ENCODE measurements at places on chromosomes 5 and 9.

DNA sequence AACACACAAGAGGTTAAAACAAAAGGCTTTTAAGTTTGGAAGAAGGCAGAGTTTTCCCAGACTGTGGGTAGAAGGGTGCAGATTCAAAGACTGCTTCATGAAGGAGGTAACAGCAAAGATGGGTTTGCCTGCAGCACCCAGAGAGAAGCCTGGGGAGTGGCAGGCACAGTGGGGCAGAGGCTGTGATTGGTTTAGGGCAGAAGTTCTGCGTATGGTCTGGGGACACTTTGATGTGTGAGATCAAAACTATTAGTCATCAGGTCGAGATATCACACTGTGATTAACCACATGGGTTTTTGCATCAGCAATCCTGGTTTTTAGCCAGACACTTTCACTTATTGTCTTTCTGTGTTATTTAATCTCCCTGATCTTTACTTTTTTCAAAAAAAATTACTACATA is 188.8 kb upstream of the GLRA1 start:
- DNase-seq: no peak

DNA sequence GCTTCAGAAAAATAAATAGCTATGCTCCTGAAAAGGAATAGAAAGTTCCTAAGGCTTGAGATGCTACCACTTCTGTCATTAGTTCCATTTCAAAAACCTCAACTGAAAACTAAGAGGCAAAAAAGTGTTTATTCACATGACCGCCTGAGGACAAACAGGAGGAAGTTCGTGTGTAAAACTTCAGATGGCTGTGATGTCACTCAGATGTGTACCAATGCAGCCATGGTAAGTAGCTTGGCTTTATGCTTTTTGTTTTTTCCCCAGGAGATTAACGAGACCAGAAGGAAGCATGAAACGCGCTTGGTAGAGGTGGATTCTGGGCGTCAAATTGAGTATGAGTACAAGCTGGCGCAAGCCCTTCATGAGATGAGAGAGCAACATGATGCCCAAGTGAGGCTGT is 33.0 kb downstream of the LMNB1 start:
- no peak for DNase-seq

- DNase-seq: no peak
Measured at GRCh38 chr5:9104571-9105339, 441.1 kb downstream of the SEMA5A start.

GRCh38 chr9:89432986-89433530 is 64.9 kb downstream of the SEMA4D start:
- DNase-seq: no peak

Data from NCI-H1092 (cell line).